ENCODE measurements at places on chromosomes 4 and X.
A peak's percentile ranks its signal among the peaks of the same experiment; 100 is the strongest.

DNA sequence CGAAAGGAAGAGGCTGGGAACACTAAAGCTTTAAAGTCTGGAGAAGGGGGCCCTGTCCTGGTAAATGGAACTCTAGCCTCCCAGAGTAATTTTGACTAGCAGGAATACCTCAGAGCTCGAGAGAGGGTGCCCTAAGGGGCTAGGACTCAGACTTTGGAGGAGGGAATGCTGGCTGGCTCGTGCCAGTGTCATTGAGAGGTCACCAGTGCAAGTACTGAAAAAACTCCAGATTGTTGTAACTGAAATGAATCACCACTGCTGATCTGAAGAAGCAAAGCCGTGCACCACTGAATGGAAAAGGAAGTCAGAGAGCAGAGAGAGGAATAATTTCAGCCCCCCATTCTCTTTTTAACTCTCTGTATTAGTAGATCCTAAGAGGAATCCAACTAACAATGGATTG lies 690.2 kb downstream of the FAT4 start:
- DNase-seq = no peak

DNA sequence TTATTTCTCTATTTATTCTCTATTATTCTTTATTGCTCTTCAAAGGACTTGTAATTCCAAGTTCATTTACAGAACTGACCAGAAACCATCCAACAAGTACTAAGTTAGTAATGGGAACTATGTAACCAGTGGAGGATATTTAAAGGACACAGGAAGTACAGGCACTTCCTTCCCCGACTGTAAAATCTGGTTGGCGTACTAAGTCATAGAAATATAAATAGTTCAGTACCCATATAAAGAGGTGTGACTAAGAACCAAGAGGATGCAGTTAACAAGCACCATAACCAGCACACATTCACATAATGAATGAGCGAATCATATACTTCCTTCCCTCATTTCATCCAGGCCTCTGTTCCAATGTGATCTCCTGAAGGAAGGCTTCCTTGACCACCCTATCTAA lies 3.6 kb upstream of the EIF4E start:
- DNase-seq = no peak

GRCh38 chr4:73127839-73128453 lies 58.4 kb upstream of the COX18 start:
- no peak for DNase-seq

GRCh38 chrX:31397119-31397518 lies 325.3 kb upstream of the FTHL17 start:
- DNase-seq = no peak

DNA sequence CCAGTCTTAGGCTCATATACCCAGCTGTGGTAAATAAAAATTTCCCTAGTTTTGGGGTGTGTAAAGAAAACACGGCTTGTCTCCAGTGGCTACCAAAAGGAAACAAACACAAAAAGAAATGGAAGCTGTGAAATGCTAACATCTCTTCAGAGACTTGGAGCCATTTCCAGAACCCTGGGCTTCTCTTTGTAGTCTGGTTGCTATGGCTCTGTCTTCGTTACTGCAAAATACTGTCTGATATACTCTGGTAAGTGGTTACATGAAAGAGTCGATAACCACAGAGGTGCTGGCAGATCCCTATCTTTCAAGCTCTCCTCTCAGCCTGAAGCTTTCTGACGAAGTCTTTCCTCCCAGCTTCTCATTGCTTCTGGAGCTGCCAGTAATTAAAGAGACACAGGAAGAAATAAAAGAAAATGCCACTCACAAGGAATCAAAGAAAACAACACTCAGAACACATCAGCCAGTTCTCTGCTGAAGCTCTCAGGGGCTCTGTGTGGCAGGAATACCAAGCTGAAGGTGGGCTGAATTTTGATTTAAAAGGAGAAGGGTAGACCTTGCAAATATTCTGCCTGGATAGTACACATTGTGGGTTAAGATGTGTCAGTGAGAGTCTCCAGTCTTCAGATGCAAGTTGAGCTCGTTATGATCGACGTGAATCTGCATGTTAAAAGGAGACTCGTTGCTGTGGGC lies 107.6 kb upstream of the FAM9C start:
- DNase-seq = no peak

DNA sequence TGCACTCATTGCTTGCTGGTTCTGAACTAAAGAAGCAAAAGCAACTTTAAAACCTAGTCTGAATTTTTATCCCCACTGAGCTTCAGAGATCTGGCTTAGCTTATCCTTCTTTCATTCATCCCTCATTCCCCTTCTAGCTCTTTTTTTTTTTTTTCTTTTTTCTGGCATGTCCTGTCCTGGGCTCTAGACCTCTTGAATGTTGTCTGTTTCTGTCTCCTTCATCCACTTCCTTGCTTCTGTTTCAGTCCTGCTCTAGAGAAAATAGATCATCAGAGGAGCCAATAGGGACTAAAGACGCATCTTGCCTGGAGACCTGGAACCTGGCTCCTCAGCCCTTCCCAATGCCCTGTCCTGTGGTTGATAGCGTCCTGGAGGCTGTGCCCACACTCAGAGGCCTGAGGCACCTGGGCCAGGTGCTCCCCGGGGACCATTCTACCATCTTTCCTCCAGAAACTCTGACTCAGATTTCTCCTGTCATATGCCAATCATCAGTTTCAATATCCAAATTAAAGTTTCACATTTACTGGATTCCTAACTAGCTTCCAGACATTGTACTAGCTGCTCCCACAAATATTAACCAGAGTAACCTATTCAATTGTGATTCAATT lies 115.7 kb upstream of the GATB start:
- no peak for DNase-seq

DNA sequence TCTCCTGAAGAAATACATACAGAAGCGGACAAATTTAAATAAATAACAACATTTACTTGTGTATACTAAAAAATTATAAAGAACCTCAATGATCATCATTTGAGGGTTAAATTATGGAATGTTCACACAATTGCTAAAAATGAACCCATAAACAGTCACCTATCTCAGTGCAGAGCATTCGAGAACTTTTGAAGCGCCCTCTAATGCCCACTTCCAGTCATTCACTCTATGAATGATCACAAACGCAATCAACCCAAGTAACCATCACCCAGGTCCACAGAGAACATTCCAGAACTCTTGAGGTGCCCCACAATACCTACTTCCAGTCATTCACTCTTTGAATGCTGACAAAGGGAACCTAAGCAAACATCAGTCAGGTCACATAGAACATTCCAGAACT lies 103.5 kb upstream of the PLAC1 start:
- no peak for DNase-seq

- peak; percentile 24 for DNase-seq
Observed at GRCh38 chr4:98996056-98996764, 689 bp downstream of the METAP1 start.

- DNase-seq = no peak
Observed at GRCh38 chr4:101083131-101083530, 264.2 kb downstream of the PPP3CA start.

DNA sequence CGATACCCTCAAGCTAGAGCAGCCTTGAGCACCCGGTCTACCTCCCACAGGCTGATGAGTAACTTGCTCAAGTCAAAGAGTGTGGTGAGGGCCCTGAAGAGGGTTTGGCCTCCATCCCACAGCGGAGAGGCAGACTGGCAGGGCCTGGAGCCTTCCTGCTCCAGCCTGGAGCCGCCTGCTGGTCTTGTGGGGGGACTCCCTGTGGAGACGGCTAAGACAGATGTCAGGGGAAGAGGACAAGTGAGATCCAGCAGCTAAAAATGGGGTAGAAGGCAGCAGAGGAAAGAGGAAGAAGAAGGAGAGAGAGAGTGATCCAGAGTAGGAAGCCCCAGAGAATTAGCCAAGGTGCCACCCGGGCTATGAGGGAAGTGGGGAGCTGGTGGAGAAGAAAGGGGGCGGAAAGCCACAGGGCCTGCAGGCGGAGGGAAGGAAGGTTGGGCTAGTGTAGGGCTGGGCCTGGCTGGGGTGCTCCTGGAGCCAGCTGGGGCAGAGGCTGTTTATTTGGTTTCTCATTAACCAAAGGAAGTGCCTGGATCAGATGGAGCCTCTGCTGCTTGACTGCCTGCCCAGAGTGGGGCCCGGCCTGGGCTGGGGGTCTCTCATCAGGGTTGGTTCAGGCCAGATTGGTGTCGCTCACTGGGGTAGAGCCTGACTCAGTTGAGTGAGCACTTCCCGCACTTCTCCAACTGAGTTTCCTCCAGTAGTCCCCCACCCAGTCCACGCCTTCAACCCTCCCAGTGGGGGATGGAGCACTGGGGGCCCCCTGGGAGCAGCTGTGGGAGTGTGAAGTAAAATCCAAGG lies 14.2 kb downstream of the EFNB1 start:
- no peak for DNase-seq

GRCh38 chrX:53239474-53239873 lies 14.5 kb upstream of the KDM5C start:
- DNase-seq = no peak

DNA sequence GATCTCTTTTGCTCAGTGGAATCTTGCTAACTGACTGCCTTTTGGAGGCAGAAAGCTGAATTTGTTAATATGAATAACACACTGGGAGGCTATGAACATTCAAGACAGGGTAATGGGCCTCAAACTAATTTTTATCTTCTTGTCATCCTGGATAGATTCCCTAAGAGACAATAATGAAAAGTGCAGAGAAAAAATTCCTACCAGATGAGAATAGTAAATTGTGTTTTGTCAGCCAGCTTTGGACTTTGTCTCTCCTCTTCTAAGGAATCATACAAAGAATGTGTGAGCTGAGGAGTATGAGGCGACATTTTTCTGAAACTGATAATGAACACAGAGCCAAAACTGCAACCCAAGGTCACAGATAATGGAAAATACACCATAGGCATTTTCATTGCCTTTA lies 649.3 kb downstream of the IQCM start:
- no peak for DNase-seq

- DNase-seq = no peak
Observed at GRCh38 chr4:83536362-83537272, 709 bp downstream of the GPAT3 start.

GRCh38 chrX:72297953-72298730 lies 7.6 kb downstream of the CITED1 start:
- DNase-seq = no peak

GRCh38 chr4:32962100-32962499 lies 2241.9 kb downstream of the PCDH7 start:
- no peak for DNase-seq

GRCh38 chrX:112668476-112669409 lies 11.0 kb downstream of the LHFPL1 start:
- DNase-seq = no peak

GRCh38 chr4:98199247-98199646 lies 56.0 kb upstream of the STPG2 start:
- DNase-seq = no peak

- peak; percentile 19 for DNase-seq
Observed at GRCh38 chrX:140766024-140766611, 56.6 kb downstream of the LINC00632 start.

DNA sequence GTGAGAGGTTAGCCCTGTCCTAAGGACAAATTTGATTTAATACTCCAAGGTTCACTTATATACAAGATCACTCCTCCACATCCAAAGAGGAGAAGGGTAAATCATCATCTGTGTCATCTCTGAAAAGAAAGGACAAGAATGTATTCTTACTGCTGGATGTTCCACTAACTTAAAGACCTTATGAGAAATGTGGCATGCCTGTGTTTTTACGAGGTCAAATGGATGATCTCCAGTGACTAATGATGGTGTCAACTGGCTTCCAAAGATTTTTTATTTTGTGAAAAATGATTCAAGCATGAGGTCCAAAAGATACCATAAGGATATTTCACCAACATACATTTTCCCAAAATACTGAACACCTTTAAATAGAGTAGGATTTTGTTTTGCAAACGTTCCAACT lies 143.4 kb downstream of the PTCHD1 start:
- no peak for DNase-seq

- no peak for DNase-seq
Observed at GRCh38 chrX:76931518-76931917, 504.0 kb downstream of the MAGEE1 start.

DNA sequence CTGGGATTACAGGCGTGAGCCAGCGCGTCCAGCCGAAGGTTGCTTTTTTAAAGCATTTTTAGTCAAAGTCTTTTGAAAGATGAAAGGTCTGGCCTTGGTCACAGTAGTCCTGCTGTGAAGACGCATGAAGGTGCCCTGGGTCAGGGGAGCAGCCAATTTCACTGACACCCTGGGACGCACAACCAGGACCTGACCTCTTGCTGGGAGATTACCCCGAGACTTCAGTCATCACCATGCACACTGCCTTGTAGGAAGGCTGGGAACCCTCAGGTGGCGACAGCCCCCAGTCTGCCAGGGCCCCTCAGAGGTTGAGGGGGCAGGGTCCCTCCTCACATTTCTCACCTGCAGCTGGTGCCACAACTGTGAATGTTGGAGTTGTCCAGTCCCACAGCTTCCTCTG lies 53.2 kb downstream of the CPLX1 start:
- DNase-seq = no peak

GRCh38 chrX:49184294-49185281 lies 1.6 kb downstream of the PRICKLE3 start:
- no peak for DNase-seq

- DNase-seq = no peak
Observed at GRCh38 chr4:175805846-175806245, 6.2 kb downstream of the GPM6A start.

GRCh38 chrX:11172415-11172814 lies 61.3 kb downstream of the HCCS start:
- no peak for DNase-seq

- DNase-seq = peak; percentile 54
Observed at GRCh38 chr4:140154572-140154891, 548 bp upstream of the MAML3 start.

GRCh38 chr4:76430519-76431388 lies 4.3 kb upstream of the SHROOM3 start:
- peak; percentile 33 for DNase-seq

DNA sequence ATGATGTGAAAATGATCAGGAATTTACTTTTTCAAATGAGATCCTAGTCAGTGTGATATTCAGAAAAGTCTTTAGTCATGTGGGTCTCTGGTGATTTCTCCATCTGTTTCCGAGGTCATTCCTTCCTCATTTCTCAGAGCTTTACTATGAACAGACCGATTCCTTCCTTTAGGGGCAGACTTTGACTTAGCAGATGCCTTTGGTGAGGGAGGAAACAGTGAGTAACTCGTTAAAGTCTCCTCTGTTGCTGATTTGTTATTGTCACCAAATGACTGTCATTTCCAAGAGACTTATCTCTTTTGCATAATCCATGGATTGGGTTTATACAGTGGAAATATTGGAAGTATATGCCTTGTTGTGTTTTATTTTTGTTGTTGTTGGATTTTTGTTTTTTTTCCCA lies 76.2 kb upstream of the CD99 start:
- DNase-seq = no peak

DNA sequence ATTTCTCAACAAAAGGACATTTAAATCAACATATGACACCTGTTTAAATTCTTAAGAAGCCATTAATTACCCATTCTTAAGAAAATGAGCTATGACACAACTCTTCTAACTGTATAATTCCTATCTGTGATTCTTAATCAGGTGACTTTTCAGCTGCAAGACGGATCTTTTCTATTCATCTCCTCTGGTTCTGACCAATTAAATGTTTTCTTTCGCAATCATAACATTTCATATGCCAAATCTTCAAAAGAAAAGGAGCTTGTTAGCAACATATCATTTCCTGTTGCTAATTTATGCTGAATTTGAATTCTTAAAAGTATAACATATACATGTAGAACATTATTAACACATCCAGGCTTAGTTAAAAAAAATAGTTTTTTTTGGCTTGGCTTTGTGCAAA lies 62.5 kb downstream of the SEL1L3 start:
- no peak for DNase-seq

- DNase-seq = no peak
Observed at GRCh38 chrX:131675596-131676194, 131.8 kb downstream of the OR13H1 start.

- DNase-seq = no peak
Observed at GRCh38 chr4:120443116-120443515, 376.5 kb upstream of the MAD2L1 start.

Measured in KG1 (cell line).